ENCODE measurements at places on chromosomes 1 and 21.

DNA sequence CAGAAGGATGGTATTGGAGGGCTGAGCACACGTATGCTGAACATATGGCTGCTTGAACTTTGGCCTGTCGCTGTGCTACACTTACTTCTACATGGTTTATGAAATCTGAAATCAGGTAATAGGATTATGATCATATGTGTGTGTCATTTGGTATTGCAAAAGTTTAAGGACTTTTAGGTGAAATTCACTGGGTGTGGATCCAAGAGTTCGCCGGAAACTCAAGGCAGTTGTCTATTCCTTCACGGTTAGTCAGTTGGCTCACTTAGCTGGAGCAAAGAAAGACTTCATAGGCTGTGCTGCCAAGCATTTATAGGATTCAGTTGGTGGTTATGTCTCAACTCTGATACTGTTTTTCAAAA, 927 bp downstream of the UAP1 start:
- DNase-seq, result no peak

DNA sequence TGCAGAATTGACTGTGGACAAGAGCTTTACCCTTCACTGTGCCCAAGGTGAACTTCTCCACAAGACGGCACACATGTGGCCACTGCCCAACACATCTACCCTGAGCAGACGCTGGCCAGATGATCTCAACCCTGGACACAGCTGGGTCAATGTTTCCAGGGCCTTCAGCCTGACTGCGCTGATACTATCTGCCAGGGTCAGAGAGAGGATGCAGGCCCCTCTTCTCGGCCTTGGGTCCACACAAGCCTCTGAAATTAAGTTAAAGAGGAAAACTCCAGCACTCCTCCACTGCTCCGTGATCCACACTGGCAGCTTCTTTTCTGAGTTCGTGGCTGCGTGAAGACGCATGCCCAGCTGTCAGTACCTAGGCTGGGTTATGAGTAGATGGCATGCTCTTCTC, 58.1 kb downstream of the GLIS1 start:
- no peak for DNase-seq

- no peak for DNase-seq
These were observed 2.6 kb upstream of the LDLRAP1 start for GRCh38 chr1:25540750-25541342.

GRCh38 chr1:57959531-57960241, 535.8 kb upstream of the DAB1 start:
- no peak for DNase-seq

GRCh38 chr1:155725142-155725541, 36.3 kb downstream of the DAP3 start:
- no peak for DNase-seq

DNA sequence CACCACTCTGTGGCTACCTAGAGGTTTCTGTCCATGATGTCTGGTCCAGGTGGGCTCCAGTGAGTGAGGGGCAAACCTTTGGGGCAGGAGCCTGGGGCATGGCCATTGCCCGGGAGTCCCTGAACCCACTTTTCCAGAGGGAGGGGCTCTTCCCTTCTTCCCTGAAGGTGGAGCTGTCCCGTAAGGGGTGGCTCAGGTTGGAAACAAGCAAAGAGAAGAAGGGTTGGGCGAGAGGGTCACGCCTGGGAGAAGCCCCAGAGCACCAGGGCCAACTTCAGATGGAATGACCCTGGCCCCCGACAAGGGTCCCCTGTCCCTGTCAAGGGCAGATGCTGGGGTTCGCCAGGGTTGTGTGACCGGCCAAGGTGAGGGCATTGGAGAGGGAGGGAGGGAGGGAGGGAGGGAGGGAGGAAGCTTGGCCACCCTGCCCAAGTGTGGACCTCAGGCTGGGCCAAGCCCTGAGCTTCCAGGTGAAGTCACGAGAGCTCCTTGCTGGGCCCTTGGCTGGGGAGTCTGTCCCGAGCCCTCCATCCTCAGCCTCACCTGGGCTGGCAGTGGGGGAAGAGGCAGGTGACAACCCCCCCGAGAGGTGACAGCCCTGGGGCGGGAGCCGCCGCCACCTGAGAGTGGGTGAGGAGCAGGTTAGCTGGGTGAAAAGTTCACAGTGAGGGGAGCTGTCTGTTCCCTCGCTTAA, 69.6 kb downstream of the DHRS3 start:
- no peak for DNase-seq

- no peak for DNase-seq
These were observed 5.3 kb upstream of the DPH5 start for GRCh38 chr1:101030881-101031280.

DNA sequence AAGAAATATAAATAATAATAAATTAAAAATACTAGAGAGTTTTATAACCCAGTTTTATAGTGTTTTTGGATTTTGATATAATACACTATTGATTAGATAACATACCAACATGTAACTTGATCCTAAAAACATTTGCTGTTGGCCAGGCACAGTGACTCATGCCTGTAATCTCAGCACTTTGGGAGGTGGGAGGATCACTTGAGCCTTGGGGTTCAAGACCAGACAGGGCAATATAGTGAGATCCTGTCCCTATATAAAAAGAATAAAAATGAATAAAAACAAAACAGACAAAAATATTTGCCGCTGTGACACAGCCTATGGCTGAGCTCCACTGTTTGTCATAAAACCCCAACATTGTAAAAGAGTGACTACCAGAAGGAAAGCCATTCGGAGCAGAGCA, 26.1 kb downstream of the VPS13D start:
- DNase-seq, result no peak

DNA sequence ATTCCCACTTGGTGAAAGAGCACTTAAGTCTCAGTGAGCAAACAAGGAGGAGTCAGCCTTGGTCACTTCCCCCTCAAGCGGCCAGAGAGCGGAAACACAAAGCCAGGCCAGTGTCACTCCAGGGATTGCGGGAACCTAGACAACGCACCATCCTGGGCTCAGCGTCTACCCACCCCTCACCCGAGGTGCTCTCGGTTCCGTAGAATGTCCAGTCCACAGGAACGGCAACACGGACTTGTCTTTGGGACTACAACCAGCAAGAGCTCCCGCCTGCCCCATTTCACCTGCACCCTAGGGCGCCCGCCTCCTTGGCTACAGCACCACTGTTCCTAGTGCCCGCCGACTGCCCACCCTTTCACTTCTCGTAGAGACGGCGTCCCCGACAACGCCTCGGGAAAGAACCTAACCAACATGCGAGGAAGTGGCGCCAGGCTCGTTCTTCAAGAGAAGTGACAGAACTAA, 509 bp downstream of the GDAP2 start:
- DNase-seq, result peak; percentile 10

- DNase-seq, result no peak
These were observed 88.4 kb downstream of the ADARB1 start for GRCh38 chr21:45162809-45163208.

DNA sequence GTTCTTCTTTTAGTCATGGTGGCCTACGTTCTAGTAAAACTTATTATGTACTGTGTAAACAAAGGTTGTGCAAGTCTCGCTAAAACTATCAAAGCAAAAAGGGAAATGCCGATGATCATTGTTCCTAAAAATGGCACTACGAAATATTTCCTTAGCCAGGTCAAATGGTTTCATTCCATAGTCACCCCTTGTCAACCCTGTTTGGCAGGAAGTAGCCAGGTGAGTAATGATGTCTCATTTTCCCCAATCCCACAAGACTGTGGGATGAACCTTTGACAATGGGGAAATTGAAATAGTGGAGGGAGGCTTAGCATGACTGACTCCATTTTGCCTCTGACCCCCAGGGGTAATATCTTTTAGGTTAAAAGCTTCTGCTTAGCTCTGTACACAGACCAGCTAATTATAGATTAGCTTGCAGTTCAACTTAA, 5.6 kb upstream of the REN start:
- no peak for DNase-seq

GRCh38 chr1:240420766-240421165, 191.2 kb downstream of the GREM2 start:
- DNase-seq, result no peak
